ENCODE measurements at places on chromosomes 13 and 19.
A peak's percentile ranks its signal among the peaks of the same experiment; 100 is the strongest.

DNA sequence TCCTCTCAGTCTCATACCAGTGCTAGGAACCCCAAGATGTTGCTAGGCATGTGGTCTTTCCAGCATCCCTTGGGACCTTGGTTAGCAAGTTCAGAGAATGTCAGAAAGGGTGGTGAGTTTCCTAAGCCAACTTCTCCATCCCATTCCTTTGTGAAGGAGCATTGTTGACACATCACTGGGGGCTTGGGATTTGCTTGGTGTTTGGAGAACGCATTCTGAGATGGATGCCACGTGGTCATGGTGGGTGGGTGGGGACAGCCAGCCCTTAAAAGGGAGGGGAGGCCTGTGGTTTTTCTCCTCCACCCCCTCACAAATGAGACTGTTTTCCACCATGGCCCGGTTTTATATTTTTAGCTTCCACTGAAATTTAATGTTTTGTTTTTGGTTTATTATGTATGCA, 83.3 kb upstream of the ZNF536 start:
- no peak for DNase-seq

DNA sequence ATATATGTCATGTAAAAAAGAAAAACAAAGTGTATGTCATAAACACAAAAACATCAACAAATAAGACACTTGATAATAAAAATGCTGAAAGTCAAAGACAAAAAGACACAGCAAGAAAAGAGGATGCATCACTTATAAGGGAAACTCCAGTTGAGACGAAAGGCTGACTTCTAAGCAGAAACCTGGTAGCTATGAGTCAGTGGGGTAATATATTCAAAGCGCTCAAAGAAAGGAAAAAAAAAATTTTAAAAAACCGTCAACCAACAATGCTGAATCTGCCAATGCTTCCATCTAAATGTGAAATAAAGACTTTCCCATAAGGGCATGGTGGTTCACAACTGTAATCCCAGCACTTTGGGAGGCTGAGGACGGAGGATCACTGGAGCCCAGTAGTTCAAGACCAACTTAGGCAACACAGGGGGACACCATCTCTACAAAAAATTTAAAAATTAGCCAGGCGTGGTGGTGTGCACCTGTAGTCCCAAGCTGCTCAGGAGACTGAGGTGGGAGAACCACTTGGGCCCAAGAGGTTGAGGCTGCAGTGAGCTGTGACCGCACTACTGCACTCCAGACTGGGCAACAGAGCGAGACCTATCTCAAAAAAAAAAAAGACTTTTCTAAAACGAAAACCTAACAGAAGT, 24.0 kb downstream of the USP12 start:
- DNase-seq: no peak

- peak; percentile 69 for DNase-seq
These were observed 11.3 kb downstream of the ZFR2 start for GRCh38 chr19:3857449-3858003.

DNA sequence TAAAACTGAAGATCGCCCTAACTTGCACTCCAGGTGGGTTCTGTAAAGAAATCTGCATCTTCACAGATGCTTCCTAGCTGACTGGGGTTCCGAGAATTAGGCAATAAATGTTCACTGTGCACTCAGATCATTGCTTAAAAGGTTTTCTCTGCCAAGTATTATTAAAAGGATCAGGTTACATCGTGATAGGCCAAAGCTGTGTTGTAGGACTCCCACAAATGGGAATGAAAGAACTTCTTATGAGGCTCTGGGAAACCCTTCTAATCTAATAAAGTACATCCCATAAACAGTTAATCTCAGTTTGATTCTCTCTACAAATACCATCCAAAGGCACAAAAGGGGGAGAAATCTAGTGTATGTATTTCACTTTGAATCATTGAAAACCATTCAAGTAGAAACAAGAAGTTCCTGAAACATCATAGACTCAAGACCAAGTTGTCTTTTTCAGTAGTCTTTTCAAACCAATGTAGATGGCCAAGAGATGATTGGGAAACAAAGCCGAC, 7.1 kb upstream of the POU4F1 start:
- DNase-seq: no peak

GRCh38 chr19:42397263-42398166, 7.4 kb upstream of the CNFN start:
- DNase-seq: no peak

- peak; percentile 39 for DNase-seq
These were observed 42.0 kb upstream of the NFIC start for GRCh38 chr19:3324405-3324856.

- DNase-seq: no peak
These were observed 551.6 kb downstream of the MYO16 start for GRCh38 chr13:109180905-109181425.

GRCh38 chr19:35788205-35788960, 13.0 kb downstream of the ARHGAP33 start:
- DNase-seq: no peak

DNA sequence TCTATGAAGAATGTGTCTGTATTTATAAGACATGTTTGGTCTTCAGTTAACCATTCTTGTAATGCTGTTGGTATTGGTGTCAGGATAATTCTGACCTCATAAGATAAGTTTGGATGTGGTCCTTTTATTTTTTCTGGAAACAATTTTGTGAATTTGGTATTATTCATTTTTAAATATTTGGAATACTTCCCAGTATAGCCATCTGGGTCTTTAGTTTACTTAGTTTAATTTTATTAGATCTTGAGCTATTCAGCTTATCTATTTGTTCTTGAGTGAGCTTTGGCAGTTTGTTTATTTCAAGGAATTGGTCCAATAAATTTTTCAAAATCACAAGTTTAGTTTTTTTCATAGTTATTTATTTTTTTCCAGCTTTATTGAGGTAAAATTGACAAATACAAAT, 335.4 kb upstream of the PCDH20 start:
- no peak for DNase-seq

- DNase-seq: no peak
These were observed 412.0 kb downstream of the FOXO1 start for GRCh38 chr13:40254394-40254793.

- no peak for DNase-seq
These were observed 85.3 kb upstream of the FNDC3A start for GRCh38 chr13:48890391-48890790.

DNA sequence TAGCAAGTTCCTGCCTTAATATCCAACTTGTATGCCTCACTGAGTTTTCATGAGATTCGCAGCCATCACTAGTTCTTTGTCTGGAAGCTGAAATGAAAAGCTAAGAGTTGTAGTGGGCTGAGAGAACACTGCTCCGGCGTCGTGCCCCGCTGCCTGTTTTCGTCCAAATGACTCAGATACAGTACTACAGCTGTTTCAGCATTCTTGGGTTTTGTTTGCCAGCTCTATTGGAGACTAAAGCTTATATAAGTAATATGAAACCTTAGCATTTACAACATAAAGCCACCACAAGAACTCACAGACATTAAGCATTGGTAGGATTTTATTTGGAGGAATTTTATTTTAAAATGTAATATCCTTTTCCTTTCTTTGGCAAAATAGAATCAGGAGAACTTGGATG, 299.7 kb downstream of the DLEU7 start:
- no peak for DNase-seq

- DNase-seq: no peak
These were observed 7.9 kb upstream of the PEAK3 start for GRCh38 chr19:2289714-2290435.

GRCh38 chr13:66673401-66673800, 556.7 kb downstream of the PCDH9 start:
- no peak for DNase-seq

DNA sequence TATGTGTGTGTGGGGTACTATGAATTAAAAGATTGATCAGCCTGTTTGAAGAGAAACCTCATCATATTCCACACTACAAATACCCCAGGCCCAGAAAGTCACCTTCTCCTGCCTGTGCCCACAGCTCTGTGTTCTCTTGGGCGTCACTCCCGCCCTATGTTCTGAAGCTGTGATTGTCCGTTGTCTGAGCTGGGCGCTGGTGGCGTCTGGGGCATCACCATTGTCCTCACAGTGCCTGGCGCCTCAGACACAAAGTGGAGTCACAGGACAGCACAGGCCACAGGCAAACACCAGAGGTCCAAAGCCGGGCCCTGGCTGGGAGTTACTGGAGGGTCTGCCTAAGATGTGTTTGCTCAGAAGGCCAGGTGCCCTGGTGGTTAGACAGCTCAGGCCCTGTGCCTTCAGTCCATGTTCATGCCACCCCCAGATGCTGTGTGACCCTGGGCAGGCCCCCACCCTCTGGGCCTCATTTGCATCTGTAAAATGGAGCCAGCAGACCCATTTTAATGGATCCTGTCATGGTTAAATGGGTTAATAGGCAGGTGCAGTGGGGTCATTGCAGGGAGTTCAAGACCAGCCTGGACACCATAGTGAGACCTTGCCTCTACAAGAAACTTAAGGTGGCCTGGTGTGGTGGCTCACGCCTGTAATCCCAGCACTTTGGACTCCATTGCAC, 34.5 kb downstream of the DNM2 start:
- DNase-seq: no peak

- DNase-seq: no peak
These were observed 195.1 kb downstream of the VWA8 start for GRCh38 chr13:41765813-41766212.

GRCh38 chr13:102697929-102698648, 3.2 kb upstream of the METTL21C start:
- DNase-seq: no peak

DNA sequence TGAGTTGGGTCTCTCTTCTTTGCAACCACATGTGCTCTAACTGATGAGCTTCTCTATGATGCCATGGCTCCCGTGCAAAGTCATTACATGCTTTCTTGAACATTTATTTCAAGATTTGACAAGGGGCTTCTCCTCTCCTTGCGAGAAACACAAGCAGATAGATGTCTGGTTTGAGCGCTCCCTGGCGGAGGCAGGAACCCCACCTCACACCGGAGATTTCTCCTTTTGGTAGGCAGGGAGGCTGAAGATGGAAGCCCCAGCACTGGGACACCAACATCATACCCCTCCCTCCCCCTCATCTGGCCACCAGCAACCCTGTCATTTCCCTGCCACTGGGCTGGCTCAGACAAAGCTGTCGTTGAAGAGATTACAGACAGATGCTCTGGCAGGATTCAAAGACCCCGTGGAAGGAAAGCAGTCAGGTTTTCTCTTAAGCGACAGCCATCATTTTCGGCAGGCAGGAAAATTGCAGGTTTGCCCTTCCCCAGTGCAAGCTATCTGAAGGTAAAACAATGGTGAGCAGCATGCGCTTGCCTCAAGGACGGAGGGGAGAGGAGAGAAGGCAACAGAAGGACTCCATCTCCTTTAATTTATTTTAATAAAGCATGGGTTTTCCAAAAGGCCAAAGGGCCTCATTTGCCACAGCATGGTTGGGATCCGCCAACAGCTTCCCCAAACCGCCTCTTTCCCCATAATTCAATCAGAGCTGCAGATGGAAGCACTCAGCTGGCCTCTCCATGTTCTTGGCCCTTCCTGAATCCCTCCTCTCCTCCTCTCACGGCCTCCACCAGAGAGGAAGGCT, 344.1 kb upstream of the TSHZ3 start:
- DNase-seq: no peak

DNA sequence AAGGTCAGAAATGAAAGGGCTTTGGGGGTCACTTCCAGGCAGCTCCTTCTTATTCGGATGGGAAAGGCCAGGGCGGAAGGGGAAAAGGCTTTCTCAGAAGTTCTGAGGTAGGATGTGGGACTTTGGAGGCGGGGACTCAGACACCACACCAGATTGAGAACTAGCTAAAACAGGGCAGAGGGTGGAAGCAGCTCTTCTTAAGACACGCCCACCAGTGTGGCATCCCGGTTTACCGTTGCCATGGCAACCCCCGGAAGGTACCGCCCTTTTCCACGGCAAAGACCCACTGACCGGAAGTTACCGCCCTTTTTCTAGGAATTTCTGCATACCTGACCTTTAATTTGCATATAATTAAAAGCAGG, 3.8 kb upstream of the LILRA5 start:
- no peak for DNase-seq

- no peak for DNase-seq
These were observed 19.7 kb downstream of the PNPLA6 start for GRCh38 chr19:7554990-7555864.

- DNase-seq: no peak
These were observed 350.0 kb downstream of the DNAJC15 start for GRCh38 chr13:43373400-43373799.

DNA sequence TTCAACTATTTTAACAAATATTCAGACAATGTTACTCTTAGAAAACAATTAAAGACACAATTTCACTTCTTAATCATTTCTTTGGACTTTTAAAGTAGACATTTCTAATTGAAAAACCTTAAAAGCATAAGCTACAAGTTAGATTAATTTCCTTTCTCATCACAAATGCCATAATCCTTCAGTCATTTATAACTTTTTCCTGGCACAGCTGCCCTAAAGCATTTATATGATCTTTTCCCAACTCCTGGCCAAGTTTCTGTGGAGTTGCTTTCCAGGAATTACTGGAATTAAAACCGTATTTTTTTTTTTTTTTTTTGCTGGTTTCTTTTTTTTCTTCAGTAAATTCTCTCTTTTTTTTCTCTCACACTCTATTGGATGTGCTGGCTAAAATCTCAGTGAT, 615.9 kb downstream of the TBC1D4 start:
- DNase-seq: no peak

DNA sequence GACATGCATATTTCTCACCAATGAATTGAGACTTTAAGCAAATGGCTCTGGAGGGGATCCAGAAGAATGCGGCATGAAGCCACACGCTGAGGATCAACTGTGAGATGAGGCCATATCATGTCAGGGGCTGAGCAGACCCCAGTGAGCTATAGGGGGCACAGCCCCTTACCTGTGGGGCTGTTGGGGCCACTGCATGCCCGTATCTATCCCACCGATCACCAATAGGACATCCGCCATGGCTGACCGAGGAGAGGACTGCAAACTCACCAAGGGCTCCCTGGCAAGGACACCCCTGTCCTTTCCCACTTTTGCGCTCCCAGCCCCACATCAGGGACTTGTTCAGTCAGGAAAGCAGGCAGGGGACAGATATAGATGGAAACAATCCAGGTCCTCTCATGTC, 78.0 kb downstream of the SERP2 start:
- DNase-seq: no peak

DNA sequence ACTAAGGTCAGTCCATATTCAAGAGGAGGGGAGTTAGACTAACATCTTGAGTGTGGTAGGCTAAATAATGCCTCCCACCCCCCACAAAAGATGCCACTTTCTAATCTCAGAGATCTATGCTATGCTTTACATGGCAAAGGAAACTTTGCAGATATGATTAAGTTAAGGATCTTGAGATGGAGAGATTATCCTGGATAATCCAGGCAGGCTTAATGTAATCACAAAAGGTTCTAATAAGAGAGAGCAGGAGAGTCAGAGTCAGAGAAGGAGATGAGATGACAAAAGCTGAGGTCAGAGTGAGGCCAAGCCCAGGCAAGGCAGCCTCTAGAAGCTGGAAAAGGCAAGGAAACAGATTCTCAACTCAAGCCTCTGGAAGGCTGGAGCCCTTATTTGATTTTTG, 1011.6 kb downstream of the PCDH9 start:
- no peak for DNase-seq

DNA sequence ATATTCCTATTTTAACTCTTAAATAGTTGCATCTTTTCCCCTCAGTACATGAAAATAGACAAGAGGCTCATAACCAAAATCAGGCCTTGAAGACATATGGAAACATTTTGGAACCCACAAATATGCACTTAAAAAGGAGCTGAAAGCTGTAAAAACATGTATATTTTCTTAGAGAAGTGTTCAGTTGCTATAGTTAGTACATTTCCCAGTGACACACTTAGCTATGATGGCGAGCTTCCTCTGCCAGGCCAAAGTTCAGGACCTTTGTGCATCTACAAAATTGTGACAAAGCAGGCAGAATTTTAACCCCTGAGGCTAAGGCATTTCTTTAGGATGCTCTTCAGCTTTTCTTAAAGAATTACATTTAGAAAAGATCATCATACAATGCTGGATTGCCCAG, 54.5 kb downstream of the RCBTB2 start:
- no peak for DNase-seq
